Activated CD4-positive, alpha-beta T cell treated with anti-CD3 and anti-CD28 coated beads for 1 hour (primary cell): ENCODE measurements at places on chromosomes 5 and 9.

DNA sequence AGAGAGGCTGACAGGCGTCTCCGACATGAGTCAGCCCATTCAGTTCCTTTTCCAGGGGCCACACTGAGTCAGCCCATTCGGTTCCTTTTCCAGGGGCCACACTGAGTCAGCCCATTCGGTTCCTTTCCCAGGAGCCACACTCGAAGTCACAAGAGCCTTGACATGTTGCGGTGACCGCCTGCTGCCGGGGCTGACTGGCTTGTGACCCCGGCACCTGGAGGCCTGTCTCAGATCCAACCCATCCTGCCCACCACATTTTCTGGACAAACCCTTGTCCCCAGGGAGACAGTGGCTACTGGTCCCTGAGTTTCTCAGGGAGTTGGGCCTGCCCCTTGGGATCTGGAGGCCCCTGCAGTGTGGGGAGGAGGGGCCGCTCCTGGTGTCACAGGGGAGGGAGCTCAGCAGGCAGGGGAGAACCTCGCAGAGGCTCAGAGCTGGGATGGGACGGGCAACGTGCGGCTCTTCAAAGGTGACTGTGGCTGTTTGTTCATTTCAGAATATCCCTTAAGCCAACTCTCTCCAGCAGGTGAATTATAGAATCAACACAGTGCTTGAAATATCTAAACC lies 40.5 kb upstream of the LPCAT1 start:
- DNase-seq = no peak

DNA sequence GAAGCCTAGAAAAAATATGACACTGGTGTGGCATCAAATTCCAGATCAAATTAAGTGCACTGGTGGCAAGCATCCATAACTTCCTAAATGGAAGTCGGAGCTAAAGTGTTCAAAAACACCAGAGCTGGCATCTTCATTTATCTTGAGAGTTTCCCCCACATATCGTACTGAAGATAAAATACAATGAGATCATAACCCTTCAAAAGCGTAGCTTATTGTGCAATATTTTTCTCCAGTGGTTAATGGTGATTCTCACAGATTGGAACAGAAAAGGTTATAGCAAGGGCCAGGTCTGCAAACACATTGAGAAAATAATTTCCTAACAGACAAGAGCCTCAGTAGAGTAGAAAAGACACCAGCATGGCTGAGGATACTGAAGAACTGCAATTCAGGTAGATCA lies 147.6 kb downstream of the SEMA5A start:
- DNase-seq = no peak

- no peak for DNase-seq
Measured at GRCh38 chr9:4792054-4792571, 631 bp upstream of the RCL1 start.

DNA sequence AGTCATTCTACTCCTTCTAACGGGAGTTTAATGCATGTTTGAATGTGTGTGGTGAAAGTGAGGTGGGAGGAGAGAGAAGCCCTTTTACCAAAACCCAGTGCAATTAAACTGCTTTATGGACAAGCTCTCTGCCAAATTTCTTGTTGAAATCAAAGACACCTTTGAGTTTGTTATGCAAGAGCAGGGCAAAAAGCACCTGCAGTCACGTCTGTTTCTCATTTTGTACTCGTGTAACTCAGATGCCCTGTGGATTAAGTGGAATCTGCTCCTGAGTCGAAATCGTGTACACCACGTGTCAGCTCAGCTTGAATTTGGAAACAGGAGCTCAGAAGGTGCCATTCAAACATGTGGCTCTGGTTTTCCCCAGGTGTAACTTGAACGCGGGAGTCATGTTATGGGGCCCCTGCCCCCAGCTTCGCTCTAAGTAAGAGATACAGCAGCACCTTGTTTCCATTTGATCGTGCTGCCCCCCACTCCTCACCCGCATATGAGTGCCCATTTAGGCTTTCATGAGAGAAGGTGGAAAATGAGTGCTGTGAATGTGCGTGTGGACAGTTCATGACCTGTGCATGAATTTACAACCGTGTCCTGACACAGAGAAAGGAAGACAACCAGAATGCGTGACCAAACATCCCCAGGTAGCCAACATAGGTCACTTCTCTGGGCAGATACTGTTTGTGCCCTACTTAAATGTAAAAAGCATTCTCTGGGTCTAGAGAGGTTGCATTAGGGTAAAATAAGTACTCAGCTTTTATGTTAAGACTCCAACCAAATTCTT lies 347.0 kb upstream of the SLC30A5 start:
- no peak for DNase-seq

GRCh38 chr5:59583810-59584562 lies 309.5 kb downstream of the PDE4D start:
- DNase-seq = no peak

- no peak for DNase-seq
Measured at GRCh38 chr9:131697097-131697496, 42.8 kb downstream of the RAPGEF1 start.

DNA sequence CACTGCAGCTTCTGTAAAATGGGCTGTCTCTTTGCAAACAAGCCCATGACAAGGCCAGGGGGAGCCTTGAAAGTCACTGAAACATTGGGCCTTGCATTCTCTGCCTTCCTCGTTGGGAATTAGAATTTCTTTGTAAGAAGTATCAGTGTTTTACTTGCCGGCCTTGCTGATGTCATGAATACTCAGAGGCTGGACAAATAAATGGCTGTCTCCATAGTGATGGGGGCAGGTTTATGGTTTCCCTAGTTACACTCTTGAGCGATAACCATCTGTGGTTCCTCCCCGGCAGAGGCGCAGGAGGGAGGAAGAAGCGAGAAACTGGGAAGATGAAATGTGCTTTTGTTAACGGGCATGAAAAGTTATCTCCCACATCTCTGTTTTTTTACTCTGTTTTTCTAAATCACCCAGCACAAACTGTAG lies 272.7 kb upstream of the PANK3 start:
- DNase-seq = no peak

DNA sequence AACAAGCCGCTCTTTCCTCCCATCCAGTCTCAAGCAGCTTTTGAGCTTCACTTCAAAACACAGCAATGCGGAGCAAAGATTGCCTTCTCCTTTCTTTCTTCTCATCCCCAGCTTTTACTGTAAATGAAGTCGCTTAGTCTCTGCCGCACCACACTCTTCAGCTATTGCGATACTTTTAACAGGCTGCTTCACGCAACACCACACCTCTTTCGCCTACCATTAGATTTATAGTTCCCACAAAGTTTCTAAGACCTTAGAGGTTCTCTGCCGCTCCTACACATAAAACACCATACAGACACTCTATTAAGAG lies 711 bp downstream of the PGGT1B start:
- DNase-seq = no peak

DNA sequence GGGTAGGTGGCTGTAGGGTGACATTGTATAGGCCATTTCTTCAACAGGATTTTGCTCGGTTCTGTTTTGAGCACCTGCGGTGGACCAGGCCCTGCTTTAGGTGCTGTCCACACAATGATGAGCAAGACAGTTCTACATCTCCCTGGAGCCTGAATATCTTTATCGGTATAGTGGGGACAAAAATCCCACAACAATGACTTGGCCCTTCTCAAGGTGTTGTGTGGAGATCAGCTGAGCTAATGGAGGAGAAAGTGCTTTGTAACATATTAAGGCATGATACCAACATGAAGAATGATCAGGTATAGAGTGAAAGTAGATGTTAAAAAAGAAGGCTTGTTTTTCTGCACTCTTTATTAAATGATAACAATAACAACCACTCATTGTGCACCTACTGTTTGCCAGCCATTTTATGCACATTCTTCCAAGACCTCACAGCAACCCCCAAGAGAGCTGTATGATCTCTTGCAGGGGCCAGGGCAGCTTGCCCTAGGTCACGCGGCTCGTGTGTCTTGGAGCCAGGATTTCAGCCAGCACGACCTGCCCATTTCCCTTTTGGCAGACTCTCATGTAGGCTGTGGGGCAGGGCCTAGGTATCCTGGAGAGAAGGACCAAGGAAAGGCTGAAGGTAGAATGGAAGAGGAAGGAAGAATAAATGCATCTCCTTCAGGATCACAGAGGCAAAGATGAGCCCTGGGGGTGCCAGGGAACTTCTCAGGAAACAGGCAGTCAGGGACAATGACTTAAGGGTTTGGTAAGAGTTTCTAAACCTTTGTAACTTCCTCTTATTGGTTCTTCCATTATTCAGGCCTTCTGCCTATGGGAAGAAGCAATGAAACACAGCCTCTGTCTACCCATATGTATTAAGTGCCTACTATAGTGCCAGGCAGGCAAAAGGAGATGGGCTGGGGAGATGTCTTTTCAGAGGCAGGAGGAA lies 50.0 kb upstream of the PPARGC1B start:
- no peak for DNase-seq

DNA sequence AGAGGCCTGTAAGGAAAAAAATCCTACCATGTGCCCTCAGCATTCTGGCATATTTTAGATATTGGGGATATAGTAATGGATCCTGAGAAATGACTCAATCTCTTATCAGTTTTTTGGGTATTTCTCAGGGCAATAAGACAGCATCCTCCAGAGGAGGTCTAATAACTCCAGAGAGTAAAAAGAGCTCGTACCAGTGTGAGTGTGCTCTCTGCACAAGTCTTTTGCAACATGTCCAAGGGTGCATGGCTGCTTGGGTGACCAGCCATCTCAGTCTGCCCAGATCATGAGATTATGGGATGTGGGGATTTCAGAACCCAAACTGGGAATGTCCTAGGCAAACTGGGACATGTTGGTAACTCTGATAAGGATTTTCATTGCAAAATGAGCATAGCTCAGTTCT lies 15.3 kb downstream of the ASPN start:
- no peak for DNase-seq

DNA sequence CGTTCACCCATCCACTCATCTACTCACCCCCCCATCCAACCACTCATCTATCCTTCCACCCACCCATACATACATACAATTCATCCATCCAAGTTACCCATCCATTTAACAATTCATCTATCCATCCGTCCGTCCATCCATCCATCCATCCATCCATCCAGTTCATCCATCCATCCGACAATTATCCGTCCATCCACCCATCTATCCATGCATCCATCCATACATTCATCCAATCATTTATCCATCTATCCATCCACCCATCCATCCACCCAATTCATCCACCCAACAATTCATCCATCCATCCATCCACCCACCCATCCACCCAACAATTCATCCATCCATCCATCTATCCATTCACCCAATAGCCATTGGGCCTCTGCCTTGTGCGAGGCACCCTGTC lies 173.2 kb upstream of the MVB12B start:
- DNase-seq = no peak

- DNase-seq = no peak
Measured at GRCh38 chr5:91840412-91840811, 457.3 kb upstream of the ARRDC3 start.

GRCh38 chr5:150774145-150774544 lies 4.4 kb upstream of the SMIM3 start:
- no peak for DNase-seq

DNA sequence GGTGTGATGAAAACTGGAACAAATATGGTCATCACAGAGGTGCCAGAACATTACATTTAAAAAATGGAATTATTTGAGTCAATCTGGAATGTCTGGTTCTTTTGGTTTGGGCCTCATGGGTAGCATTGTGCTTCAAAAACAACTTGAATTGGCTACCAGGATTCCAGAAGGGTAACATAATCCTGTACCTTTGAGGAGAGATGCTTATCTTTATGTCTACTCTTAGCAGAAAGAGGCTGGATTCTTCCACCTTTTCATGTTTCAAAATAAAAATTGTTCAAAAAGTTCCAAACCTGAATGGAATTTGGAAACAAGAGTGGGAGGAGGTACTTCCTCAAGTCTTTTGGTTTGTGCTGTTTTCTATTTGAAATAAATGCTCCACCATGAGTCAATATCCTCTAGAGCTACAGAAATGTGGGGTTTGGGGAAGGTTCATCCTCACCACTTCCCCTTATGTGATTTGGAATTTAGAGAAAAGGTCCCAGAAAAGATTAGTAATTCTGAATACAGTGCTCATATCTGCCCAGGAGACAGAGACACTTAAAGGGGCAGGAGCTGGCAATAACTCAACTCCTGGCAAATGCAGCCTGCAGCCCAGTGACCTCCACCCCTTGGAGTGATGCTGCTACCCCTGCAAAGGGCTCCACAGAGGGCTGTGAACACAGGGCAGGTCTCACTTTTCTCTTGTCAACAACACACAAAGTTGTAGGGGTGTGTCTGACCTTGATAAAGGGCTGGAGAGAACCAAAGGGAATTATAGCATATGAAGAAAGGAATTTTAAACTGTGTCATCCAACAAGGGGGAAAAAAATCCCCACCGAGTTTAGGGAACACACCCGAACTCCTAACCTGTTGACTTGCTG lies 272.8 kb downstream of the CWC27 start:
- DNase-seq = no peak

DNA sequence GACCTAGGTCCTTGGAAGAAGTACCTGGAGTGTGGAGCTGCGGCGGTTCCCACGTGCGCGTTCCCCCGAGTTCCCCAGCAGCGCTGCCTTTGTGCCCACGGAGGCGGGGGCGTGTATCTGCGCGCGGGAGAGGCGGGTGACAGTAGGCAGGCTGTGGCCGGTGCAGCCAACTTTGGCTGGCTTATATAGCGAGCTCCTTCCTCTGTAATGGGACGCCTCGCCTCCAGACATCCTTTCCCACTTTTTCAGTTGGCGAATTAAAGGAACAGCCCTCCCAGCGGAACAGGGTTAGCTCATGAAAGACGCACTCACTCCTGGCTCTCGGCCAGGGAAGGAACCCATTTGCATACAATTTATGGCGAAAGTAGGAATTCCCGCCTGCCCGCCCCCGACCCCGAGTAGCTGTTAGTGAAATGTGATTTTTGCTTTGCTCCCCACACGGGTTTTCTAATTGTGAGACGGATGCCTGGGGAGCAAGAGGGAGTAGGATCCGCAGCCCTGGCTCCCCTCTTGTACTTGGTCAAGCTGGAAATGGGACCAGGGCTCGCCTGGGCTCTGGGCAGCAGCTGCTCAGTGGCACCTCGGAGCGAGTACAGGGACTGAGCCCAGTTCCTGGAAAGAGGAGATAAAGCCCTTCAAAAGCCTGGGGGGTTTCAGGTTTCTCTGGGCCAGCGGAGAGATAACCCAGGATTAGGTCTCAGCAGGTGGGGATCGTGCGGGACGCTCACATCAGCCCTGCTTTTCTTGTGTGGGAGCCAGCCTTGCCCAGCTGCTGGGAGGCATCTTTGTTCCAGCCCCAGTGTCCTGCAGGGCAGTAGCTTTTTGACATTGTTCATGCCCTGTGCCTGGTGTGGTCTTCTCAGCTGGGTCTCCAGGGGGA lies at the start of gene TNC:
TNC (minus strand) TSS at position 159 of the 880 bp plus-strand sequence. CDS start 27,139 bp downstream, outside the sequence.
- DNase-seq = no peak

GRCh38 chr5:124842725-124843595 lies 96.5 kb upstream of the ZNF608 start:
- DNase-seq = no peak

- no peak for DNase-seq
Measured at GRCh38 chr5:157563373-157563928, 12.1 kb downstream of the ADAM19 start.
